ENCODE measurements at places on chromosomes 7 and 10. TPM values are rescaled to one million over a fixed set of nuclear protein-coding genes. Genes with fewer than 3 reads are reported as not detected.

GRCh38 chr10:128744811-128745305, 618.6 kb upstream of the MKI67 start:
- no peak for DNase-seq

DNA sequence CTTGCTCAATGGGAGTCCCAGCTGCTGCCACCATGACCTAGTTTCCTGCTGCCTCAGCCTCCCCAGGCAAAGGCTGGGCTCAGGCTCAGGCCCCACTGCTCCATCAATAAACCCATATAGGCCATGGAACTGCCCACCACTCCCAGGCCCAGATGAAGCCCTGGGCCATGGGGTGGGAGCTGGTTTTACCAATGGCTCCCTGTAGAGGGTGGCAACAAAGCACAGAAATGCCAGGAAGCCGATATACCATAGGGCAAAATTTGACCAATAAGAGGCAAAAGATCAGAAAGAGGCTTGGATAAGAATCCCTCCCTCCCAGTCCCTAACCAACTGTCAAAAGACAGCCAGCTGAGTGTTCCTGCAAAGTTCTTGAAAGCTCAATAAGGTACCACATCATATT, 101.8 kb upstream of the DOCK1 start:
- DNase-seq: no peak

DNA sequence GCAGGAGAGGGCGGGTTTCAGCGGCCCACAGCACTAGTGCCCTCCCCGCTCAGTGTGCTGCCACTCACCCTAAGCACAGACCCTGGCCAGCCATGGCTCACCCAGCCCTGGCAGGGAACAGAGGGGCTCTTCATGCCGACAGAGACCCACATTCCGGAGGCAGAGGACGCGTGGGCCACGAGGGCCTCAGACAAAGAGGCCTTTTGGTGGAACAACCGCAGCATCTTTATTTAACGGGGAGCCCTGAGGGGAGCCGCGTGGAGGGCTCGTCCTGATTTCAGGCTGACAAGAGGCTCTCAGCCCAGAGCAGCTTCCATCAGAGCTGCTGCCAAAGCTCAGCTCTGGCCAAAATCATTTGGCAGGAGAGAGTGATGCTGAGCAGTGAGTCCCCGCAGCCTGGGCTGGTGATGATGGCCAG, 127.8 kb downstream of the SH3PXD2A start:
- DNase-seq: no peak

The NPC1L1 gene
- 0.06 TPM for total RNA-seq

The ARHGEF5 gene
- 80.5 TPM for total RNA-seq

The SMO gene
- 3.6 TPM for total RNA-seq
